ENCODE measurements at places on chromosomes 1 and 21. TPM values are rescaled to one million over a fixed set of nuclear protein-coding genes. Genes with fewer than 3 reads are reported as not detected.

GRCh38 chr1:34976384-34977209 is 8.6 kb downstream of the TMEM35B start:
- DNase-seq: no peak

Gene TMEM125
- not detected for polyA plus RNA-seq

GRCh38 chr1:35046730-35047129 is 15.0 kb upstream of the ZMYM6 start:
- no peak for DNase-seq

GRCh38 chr1:94989398-94989797 is 62.5 kb upstream of the CNN3 start:
- DNase-seq: no peak

Gene OR10J1
- polyA plus RNA-seq: not detected

Gene PNRC2
- 142 TPM for polyA plus RNA-seq

DNA sequence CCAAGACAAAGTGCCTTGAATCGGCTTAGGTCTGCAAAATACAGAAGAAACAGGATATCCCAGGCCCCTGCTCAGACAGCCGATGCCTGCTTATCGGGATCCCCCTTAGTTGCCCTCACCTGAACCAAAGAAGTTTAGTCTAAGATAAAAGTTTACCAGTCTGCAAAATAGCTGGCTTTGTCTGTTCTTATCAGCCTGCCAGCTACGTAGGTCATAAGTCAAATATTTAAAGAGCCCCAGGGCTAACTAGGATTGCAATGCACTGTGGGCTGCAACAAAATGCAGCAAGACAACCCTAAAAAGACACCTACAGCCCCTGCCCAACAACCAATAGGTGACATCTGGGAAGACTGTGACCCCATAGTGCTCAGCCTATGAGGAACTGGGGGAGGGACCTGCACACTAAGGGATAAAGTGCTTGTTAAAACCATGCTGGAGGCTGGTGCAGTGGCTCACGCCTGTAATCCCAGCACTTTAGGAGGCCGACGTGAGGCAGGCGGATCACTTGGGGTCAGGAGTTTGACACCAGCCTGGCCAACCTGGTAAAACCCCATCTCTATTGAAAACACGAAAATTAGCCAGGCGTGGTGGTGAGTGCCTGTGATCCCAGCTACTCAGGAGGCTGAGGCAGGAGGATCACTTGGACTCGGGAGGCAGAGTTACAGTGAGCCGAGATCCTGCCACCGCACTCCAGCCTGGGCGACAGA is 27.4 kb downstream of the LRRC3 start:
- no peak for DNase-seq

GRCh38 chr1:154178013-154178412 is 13.9 kb downstream of the TPM3 start:
- DNase-seq: no peak

DNA sequence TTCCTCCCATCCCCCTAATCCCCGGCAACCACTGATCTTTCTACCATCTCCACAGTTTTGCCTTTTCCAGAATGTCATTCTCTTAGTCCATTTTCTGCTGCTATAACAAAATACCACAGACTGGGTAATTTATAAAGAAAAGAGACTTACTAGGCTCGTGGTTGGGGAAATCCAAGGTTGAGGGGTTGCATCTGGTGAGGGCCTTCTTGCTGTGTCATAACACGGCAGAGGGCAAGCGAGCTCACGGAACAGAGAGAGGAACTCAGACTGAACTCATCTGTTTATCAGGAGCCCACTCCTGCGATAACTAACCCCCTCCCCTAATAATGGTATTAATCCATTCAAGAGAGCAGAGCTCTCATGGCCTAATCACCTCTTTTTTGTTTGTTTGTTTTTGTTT is 52.0 kb downstream of the RUNX3 start:
- DNase-seq: no peak
